Activated CD4-positive, alpha-beta T cell treated with anti-CD3 and anti-CD28 coated beads, Interleukin-2, amount 50 U/mL, for 48 hours (primary cell): ENCODE measurements at places on chromosomes 3 and 15.

GRCh38 chr15:39320355-39320754 is 260.5 kb upstream of the THBS1 start:
- no peak for DNase-seq

DNA sequence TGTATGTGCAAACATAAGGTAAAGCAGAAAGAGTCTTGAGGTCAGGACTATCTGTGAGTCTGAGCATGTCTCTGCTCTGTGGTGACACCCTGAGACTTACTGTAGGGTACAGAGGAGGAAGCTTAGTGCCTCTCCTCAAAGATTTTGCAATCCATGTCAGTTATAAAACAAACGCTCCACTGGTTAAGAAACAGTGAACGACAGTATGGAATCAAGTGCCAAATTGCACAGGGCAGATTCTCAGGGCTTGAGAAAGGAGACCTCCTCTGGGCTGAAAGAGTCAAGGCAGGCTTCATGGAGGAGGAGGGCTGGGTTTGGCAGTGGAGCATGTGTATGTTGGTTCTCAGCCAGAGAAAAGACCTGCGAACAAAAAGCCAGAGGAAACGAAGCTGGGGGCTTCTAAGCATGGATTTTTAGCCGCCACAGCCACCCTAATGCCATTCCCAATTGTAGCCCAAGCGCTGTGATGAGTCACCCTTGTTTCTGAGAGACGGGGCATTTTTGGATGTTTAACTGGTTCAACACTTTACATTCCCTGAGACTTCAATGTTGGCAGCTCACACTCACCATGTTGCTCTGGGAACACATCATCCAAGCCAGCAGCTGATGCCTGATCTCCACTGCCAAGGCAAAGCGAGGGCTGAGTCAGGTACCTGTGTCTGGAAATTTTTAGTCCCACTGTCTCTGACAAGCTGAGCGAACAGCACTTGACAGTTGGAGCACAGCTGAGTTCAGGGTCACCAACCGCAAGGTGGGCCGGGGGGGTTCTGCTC is 3.4 kb upstream of the DGKG start:
- DNase-seq = no peak

DNA sequence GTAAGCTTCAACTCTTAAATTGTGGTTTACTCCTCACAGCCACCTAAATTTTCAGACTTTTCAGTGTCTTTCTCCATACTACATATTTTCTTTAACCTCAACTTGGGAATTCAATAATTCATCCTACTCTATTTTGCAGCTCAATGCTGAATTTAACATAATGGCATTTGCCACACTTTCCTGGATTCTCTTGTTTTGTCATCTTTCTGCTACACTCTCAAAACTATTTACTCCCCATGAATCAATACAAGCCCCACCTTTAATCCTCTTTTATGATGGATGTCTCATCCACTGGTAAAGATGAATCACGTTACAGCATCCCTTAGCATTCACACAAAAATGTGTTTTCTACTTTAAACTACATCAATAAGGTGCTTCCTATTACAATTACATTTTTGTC is 19.6 kb upstream of the CHMP2B start:
- no peak for DNase-seq

GRCh38 chr3:150721285-150722130 is 17.8 kb upstream of the ERICH6 start:
- DNase-seq = no peak

GRCh38 chr15:47358876-47359275 is 358.4 kb upstream of the SEMA6D start:
- no peak for DNase-seq

DNA sequence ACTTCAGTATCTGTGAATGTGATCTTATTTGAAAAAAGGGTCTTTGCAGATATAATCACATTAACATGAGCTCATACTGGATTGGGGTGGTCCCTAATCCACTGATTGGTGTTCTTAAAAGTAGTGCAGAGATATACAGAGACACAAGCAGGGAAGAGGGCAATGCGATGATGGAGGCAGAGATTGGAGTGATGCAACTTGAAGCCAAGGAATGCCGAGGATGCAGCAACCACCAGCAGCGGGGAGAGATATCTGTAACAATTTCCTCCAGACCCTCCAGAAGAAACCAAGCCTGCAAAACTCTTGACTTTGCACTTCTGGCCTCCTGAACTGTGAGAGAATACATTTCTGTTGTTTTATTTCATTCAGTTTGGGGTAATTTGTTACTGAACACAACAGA is 171.0 kb upstream of the MBNL1 start:
- DNase-seq = no peak
